NCI-H226 (cell line): ENCODE measurements at places on chromosomes 3 and 15.

- DNase-seq, result no peak
Measured at GRCh38 chr3:60703956-60704736, 547.1 kb downstream of the FHIT start.

DNA sequence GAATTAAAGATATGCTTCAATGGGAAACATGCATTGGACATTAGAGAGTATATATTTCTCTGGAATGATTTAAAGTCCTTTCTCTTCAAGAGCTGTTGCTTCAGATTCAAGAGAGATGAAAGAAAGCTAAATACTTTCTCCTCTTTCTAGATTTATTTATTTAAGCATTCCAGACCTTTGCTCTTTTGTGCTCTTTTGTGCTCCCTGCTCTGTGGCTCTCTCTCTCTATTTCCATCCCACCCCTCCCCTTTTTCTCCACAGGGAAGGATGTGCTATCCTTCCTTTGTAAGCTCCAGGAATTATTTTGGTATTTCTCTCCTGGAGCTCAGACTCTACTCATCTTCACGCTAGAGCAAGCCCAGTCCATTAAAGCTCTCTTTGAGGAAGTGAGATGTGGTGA is 871.9 kb upstream of the GBE1 start:
- DNase-seq, result no peak

DNA sequence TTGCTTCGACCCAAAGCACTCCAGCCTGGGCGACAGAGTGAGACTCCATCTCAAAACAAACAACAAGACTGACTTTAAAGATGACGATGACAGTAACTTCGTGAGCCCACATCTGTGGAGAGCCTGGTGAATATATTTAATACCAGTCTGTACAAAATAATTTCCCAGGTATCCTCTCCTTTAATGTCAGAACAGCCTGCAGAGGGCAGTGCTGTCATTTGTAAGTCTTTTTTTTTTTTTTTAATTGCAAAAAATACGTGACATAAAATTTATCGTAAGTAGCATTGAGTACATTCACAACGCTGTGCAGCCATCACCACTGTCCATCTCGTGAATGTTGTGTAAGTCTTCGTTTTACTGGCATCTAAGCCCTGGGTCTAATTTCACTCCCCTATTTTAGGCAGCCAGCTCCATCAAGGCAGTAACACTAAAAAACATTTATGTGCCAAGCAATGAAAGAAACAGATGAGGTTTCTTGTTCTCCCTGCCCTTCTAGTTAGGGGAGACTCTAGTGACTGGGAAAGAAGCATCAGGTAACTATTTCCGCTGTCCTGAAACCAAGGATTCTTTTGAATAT is 1.4 kb downstream of the HTD2 start:
- DNase-seq, result no peak

- DNase-seq, result no peak
Measured at GRCh38 chr3:61520966-61521628, 40.3 kb upstream of the PTPRG start.

DNA sequence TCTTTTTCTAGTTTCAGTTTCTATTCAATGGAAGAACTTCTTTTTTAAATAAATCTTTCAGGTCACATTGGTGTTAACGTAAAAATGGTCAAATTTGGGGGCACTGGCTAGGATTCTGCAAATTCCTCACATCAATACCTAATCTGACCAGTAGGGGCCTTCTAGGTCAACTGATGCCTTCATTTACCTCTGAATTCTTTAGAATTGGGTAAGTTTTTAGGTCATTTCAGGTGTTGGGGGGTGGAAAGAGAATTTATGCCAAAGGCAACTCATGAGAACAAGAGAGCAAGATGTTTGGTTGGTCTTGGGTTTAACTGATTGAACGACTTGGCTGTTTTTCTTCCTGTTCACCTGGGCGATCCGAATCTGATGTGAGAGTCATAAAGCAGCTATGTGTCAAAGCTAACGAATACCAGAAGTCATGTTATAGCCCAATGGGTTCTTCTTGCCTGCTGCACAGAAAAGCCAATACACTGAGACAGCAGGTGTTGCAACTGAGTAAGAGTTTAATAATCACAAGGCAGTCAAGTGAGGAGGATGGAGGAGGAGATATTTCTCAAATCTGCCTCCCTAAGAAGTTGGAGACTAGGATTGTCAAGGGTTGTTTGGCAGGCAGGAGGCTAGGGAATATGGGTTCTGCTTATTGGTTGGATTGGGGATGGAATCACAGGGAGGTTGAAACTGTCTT is 15.3 kb downstream of the LRRC49 start:
- DNase-seq, result no peak

GRCh38 chr3:34483311-34483887 is 685.0 kb downstream of the PDCD6IP start:
- DNase-seq, result no peak

- DNase-seq, result peak; percentile 70
Measured at GRCh38 chr15:88018869-88019641, 237.5 kb downstream of the NTRK3 start.

GRCh38 chr3:154421083-154421482 is 8.9 kb downstream of the GPR149 start:
- no peak for DNase-seq

DNA sequence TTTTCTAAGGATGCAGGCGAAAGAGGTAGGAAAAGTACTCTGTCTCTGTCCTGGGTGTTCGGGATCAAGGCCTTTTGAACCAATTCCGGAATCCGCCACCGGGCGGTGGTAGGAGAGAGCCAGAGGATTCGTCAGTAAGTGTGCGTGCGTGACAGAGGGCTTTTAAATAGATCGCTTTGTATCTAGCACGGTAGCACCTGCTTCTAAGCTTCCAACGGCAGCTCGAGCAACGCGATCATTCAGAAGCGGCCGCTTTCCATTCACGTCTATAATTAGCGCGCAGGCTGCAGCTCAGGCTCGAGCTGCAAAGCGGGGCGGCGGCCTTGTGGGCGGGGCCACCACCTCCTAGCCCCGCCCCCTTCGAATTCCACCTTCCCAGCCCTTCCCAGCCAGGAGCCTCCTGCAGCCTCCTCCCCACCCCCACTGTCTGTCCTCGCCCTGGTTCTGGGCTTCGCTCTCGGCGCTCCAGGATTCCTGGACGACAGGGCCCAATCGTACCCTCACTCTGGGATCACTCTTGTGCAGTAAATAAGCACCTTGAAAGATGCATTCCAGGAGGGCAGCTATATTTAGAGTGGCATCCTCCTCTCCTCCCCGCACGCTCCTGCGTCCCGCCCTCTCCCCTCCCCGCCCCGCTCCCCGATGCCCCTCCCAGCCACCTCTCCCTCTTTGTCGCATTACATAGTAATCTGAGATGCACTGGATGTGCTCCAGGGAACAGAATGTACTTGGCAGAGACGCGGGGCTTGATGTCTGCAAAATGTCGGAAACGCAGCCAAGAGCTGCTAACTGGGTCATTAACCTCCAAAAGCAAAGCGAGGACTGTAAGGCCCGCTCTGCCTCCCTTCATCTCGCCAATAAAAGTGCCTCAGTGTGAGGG is 224.1 kb upstream of the TPRG1 start:
- peak; percentile 72 for DNase-seq
